Stimulated activated CD4-positive, alpha-beta T cell treated with anti-CD3 and anti-CD28 coated beads, Interleukin-4, amount 100 ng/mL, for 4 hours (primary cell): ENCODE measurements at places on chromosomes 6 and 20.

DNA sequence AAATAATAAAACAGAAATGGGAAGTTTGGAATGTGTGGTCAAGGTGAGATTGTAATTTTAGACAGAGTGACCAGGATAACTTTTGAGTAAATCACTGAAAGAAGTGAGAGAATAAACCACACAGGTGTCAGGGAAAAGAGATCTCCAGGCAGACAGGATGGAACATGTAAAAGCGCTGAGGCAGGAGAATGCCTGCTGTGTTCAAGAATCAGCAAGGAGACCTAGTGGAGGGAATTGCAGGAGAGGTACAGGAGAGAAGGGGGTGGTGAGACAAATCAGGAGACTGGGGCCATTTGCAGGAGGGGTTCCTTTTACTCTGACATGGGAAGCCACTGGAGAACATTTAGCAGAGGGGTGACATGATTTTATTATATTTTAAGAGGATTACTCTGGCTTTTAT is 456.7 kb downstream of the NKAIN2 start:
- no peak for DNase-seq

- no peak for DNase-seq
Observed at GRCh38 chr6:60991427-60992028, 1294.5 kb downstream of the KHDRBS2 start.

- DNase-seq = no peak
Observed at GRCh38 chr6:35260591-35261570, 1.3 kb downstream of the ZNF76 start.

- DNase-seq = no peak
Observed at GRCh38 chr6:148578489-148578814, 168.4 kb upstream of the UST start.

- no peak for DNase-seq
Observed at GRCh38 chr6:3623451-3624249, 127.9 kb downstream of the PXDC1 start.

- DNase-seq = no peak
Observed at GRCh38 chr6:166338854-166339253, 3.5 kb downstream of the SFT2D1 start.

DNA sequence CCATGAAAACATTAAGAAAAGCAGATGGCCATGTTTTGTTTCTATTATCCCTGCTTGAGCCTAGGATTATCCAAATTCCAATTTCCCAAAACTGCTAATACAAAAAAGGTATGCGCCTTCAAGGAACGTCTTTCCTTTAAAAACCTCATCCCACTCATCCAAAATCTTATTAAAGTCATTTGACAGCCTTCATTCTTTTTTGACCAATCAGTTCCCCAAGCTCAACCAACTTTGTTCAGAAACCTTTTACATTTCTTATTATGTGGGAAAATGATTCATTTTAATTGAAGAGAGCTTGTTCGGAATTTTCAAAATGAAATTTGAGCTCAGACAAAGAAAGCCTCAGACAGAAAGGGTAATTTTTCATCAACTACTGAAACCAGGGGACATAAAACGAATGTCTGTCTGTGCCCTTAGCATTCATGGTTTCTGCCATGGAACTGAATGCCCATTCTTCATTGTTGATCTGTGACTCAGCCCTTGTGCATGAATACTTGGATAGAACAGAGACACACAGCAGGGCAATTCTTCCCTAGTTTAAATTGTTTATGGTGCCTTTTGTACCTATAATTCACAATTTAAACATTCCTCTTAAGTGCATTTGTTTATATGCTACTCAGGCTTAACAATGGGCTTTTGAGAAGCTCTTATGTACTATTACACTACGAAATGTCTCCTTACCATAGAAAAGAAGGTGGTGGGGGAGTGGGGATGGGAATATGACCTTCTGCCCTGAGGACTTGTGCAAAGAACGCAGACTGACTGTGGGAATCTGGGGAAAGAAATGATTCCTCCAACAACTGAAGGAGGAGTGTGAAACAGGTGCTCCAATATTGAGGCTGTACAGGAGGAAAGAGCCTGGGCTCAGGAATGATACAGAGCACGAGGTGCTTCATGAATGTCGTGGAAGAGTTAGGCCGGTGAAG is 49.8 kb upstream of the ERVFRD-1 start:
- no peak for DNase-seq

DNA sequence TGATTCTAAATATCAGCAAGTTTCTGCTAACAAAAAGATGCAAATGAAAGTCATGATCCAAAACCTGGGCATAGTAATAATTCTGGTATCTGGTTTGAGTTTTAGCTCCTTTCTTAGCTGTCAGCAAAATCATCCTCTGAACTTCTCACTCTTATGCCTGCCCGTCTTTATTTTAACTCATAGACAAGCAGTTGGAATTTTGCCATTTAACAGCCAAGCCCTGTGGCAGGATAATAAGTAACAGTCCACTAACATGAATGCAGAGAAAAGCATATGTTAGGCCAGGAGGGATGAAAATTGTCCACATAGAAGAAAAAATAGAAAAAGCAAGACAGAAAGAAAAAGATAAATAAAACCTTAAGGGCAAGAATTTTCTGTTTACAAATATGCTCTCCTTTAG is 170.0 kb upstream of the LAMA2 start:
- no peak for DNase-seq

GRCh38 chr6:68754681-68755213 is 119.7 kb downstream of the ADGRB3 start:
- DNase-seq = no peak

DNA sequence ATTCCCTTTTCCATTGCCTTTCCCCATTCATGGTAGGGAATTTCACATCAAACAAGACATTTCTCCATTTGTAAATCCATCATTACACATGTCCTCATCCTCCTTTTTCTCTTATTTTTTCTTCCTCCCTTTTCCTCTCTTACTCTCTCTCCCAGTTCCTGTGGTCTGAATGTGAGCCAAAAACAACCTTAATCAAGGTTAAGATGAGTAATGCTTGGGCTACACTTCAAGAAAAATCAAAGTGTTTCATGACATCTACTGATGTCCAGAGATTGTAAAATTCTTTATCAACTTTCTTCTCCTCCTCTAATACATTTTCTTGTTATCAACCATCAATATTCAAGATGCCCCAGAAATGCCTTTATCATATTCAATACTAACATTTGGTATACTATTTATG is 208.0 kb upstream of the PRND start:
- DNase-seq = no peak

GRCh38 chr20:4766631-4767030 is 44.9 kb downstream of the PRND start:
- DNase-seq = no peak

DNA sequence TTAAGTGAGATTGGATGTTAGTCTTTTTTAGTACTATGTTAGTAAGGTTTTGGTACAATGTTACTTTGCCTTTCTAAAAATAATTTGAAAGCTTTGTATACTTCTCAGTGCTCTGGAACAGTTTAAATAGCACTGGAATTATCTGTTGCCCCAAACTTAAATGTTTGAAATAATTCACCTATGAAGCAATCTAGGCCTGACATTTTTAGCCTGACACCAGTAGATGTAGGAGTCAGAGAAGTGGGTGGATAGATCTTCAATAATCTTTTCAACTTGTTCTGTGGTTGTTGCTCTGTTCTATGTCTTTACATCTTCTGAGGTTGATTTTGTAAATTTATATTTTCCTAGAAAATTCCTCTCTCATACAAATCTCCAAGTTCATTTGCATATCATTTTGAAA is 103.1 kb upstream of the ADGRF1 start:
- no peak for DNase-seq

GRCh38 chr6:154632119-154632518 is 101.1 kb upstream of the SCAF8 start:
- no peak for DNase-seq

- DNase-seq = no peak
Observed at GRCh38 chr20:14838663-14839628, 501.5 kb upstream of the FLRT3 start.

GRCh38 chr20:18943542-18943941 is 130.0 kb downstream of the SCP2D1 start:
- DNase-seq = no peak

DNA sequence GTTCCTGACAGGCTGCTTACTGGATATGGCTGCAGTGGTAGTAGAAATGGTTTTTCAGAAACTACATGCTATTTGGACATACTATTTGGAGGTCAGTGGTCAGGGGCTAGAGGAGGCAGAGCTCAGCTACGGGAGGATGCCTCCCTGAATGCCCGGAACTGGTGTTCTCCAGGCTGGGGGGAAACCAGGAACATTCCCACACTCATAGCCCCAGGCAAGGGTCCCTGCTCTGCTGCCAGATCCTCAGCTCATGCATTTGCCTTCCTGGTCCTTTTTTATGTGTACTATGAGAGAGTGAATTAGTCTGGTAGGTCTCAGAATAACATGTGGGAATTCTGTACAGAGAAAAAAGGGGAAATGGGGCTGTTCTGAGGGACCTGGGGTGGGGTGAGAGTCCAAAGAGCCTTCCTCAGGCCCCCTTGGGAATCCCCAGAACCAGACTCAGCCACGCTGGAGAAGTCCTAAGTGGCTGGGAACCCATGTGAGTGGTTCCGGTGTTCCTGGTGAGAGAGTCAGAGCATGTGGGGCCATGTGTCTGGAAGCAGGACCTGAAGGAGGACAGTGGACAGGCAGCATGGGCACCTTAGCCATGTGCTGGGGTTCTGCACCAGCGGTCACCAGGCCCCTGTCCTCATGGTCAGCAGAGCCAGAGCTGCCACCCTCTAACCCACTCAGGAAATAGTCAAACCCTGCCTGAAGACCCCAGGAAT is 58.0 kb upstream of the MYL9 start:
- no peak for DNase-seq

DNA sequence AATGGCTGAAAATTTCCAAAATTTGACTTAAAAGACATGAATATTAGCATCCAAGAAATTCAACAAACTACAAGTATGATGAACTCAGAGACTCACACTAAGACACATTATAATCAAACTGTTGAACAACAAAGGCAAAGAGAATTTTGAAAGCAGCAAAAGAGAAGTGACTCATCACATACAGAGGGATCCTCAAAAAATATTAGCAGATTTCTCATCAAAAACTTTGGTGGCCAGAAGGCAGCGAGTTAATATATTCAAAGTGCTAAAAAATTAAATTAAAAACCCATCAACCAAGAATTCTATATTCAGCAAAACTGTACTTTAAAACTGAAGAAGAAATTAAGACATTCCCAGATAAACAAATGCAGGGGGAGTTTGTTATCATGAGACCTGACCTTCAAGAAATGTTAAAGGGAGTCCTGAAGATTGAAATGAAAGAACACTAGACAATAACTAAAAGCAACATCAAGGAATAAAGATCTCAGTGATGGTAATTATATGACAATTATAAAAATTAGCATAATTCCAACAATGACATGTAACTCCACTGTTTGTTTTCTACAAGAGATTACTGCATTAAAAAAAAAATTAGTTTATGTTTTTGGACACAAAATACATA is 150.0 kb downstream of the RNASET2 start:
- DNase-seq = no peak

DNA sequence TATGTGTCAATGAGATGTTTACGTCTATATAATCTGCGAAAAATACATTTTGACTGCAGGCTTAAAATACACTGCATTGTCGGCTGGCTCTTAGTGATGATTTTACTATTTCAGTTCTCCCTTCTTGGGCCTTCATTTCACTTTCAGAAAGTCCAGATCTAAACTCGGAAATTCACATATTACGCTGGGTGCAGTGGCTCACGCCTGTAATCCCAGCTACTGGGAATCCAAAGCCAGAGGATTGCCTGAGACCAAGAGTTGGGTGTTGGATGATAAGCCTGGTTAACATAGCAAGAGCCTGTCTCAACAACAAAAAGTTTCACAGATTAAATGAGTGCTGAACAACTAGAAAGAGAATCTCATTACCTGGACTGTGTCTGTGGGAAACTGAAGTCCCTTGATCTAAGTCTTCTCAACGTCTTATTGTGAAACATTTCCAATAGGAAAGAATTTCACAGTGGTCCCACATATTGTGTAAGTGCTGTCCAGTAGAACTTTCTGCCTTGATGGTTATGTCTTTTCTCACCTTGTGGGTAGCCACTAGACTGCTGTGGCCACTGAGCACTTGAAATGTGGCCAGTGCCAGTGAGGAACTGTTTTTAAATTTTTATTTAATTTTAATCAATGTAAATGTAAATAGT is 1.9 kb downstream of the GINM1 start:
- DNase-seq = no peak

GRCh38 chr6:52426667-52427066 is 6.5 kb downstream of the EFHC1 start:
- no peak for DNase-seq

GRCh38 chr20:20450521-20450920 is 82.6 kb downstream of the INSM1 start:
- no peak for DNase-seq

DNA sequence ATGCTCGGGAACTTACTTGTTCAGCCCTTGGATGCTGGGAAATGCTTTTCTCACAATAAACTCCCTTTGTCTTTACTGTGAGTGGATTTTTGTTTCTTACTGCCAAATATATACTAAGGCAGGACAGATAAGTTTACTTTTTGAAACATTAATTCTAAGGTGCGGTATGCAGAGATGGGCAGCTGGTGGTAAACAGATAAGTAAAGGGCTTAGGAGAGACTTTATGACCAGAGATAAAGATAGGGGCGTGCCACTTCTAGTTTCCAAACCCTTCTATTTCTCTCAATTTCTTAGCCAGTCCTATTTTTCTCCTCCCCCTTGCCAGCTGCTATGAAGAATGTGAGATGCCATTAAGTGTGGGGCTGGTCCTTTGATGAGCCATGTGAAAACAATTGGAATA is 16.3 kb downstream of the SAMD3 start:
- no peak for DNase-seq

DNA sequence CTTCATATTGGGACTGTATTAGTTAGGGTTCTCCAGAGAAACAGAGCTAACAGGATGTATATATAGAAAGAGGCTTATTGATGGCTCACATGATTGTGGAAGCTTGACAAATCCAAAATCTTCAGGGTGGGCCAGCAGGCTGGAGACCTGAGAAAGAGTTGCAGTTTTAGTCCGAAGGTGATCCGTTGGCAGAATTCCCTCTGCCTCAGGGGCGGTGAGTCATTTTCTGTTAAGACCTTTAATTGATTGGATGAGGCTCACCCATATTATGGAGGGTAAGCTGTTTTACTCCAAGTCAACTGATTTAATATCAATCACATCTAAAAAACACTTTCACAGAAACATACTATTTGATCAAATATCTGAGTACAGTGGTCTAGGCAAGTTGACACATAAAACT is 113.6 kb downstream of the FLRT3 start:
- no peak for DNase-seq

- DNase-seq = no peak
Observed at GRCh38 chr6:82000551-82000950, 247.0 kb downstream of the IBTK start.

GRCh38 chr6:22320750-22321149 is 23.9 kb upstream of the PRL start:
- no peak for DNase-seq

DNA sequence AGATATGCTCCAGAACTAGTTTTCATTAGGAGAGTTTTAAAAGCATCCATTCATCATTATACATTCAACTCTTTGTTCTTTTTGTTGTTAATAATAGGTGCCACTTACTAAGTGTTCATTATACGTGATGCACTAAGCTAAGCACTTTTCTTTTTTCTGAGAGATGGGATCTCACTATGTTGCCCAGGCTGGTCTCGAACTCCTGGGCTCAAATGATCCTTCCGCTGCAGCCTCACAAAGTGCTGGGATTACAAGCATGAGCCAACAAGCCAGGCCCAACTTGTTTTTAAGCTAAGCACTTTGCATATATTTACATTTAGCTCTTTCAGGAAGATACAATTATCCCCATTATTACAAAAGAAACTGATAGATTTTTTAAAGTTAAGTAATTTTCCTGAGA is 5.7 kb upstream of the GFOD1 start:
- no peak for DNase-seq

- DNase-seq = no peak
Observed at GRCh38 chr6:74715355-74716085, 490.3 kb downstream of the COL12A1 start.

GRCh38 chr20:32962053-32962452 is 42.2 kb downstream of the SUN5 start:
- DNase-seq = no peak
